Stimulated activated CD4-positive, alpha-beta T cell treated with anti-CD3 and anti-CD28 coated beads, Interleukin-1b, Interleukin-23, amount 100 ng/mL, for 1 hour (primary cell): ENCODE measurements at places on chromosomes 3 and 15.

- no peak for DNase-seq
These were observed 45.0 kb upstream of the SLC12A8 start for GRCh38 chr3:125257536-125257935.

DNA sequence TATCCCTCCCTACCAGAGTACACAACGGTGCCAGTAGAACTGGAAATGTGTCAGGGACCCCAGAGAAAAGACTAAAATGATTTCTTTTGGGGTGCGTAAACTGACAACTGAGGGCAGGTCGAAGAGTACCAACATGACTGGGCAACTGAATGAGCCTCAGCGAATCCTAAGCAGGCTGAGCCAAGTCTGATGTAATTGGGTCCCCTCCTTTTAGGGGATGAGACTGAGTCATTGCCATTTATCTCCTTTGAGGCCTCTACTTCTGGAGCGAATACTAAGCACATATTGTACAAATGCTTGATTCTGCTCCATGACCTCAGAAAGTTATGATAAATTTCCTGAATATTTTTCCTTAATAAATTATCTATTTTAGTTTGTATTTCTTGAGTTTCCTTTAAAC lies 17.3 kb upstream of the GPR156 start:
- DNase-seq: no peak

GRCh38 chr15:53829471-53829870 lies 70.0 kb upstream of the WDR72 start:
- no peak for DNase-seq

GRCh38 chr15:56241374-56242105 lies 2.1 kb downstream of the RFX7 start:
- DNase-seq: no peak

DNA sequence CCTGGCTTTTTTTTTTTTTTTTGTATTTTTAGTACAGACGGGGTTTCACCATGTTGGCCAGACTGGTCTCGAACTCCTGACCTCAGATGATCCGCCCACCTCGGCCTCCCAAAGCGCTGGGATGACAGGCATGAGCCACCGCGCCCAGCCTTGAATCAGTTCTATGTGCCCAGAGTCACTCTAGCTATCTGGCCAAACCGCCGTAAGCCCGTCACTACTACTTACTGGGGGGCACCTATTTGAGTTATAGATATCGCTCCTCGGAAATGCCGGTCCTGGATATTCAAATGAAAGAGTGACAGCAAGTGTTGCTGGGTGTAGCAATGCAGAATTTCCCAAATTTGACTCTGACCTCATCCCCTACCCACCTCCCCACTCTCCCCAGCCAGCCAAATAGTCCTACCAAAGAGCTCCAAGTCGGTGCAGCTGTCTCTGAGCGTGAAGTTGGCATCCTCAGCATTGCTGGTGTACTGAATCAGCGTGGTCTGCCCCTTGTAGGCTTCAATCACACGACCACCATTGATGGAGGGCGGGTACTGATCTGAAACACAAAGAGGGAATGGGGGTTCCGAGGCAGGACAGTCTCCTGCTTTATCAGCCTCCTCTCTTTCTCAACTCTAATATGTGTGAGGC lies 38.1 kb downstream of the MUC20 start:
- DNase-seq: no peak

- DNase-seq: no peak
These were observed 1101.4 kb downstream of the ROBO2 start for GRCh38 chr3:78141269-78141668.

GRCh38 chr3:127165694-127166485 lies 27.0 kb upstream of the PRR23E start:
- DNase-seq: no peak

DNA sequence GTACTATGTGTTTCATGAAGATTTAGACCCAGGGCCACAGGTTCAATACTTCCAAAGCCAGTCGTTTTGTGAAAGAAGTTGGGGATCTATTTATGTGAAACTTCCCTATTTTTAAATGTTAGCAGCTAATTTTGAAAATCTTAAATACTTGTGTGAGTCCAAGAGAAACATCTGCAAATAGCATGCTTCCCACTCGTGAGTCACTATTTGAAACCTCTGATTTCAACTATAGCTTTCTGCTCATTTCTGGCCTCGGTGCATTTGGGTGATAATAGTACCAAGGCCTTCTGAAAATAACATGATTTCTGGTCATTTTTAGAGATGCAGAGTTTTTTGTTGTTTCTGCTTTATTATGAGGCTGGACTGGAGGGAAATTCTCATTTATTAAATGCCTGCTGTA lies 110.0 kb downstream of the OPA1 start:
- no peak for DNase-seq

GRCh38 chr15:68191555-68191954 lies 13.6 kb downstream of the CALML4 start:
- no peak for DNase-seq

GRCh38 chr3:100007313-100007712 lies 107.0 kb downstream of the FILIP1L start:
- DNase-seq: no peak

- no peak for DNase-seq
These were observed 371.4 kb downstream of the ROBO2 start for GRCh38 chr3:77411334-77411733.

- DNase-seq: no peak
These were observed 203.9 kb downstream of the NR1D2 start for GRCh38 chr3:24149032-24149431.

- no peak for DNase-seq
These were observed 12.1 kb upstream of the RYR3 start for GRCh38 chr15:33298631-33299030.

GRCh38 chr3:75254685-75255084 lies 409.4 kb upstream of the FRG2C start:
- DNase-seq: no peak

DNA sequence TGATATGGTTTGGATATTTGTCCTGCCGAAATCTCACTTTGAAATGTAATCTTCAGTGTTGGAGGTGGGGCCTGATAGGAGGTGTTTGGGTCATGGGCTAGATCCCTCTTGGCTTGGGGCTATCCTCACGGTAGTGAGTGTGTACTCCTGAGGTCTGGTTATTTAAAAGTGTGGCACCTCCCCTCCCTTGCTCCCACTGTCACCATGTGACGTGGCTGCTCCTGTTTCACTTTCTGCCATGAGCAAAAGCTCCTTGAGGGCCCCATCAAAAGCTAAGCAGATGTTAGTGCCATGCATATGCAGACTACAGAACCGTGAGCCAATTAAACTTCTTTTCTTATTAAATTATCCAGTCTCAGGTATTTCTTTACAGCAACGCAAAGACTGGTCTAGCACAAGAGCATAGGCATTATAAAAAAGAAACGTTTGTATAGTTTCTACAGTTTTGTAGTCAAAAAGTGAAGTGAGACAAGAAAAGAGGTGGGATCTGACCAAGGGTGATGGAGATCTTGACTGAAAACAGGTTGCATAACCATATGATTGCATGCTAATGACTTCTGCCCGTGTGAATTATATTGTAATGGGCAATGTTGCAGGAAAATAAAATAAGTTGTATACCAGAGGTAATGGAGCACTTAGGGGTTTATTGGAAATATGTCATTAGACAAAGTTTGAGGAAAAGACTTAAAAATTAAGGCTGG lies 28.5 kb upstream of the CLASP2 start:
- DNase-seq: no peak
